Activated T-cell treated with anti-CD3 and anti-CD28 coated beads, Interleukin-2, amount 50 U/mL, for 1 hour (primary cell): ENCODE measurements at places on chromosomes 3 and 15.

GRCh38 chr3:27625864-27626263 lies 96.3 kb downstream of the EOMES start:
- DNase-seq, result no peak

DNA sequence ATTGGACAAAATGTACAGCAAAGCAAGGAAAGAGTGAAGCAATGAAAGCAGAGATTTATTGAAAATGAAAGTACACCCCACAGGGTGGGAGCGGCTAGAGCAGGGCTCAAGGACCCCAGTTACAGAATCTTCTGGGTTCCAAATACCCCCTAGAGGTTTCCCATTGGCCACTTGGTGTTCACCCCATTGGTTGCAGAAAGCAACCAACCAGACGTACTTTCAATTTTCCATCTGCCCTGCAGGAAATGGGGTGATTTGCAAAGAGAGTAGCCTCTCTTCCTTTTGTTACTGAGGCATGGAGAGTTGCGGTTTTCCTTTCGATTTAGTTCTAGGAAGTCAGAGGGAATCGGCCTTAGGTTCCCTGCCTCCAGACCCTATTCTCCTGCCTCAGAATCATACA lies 2.4 kb downstream of the PML start:
- DNase-seq, result no peak

DNA sequence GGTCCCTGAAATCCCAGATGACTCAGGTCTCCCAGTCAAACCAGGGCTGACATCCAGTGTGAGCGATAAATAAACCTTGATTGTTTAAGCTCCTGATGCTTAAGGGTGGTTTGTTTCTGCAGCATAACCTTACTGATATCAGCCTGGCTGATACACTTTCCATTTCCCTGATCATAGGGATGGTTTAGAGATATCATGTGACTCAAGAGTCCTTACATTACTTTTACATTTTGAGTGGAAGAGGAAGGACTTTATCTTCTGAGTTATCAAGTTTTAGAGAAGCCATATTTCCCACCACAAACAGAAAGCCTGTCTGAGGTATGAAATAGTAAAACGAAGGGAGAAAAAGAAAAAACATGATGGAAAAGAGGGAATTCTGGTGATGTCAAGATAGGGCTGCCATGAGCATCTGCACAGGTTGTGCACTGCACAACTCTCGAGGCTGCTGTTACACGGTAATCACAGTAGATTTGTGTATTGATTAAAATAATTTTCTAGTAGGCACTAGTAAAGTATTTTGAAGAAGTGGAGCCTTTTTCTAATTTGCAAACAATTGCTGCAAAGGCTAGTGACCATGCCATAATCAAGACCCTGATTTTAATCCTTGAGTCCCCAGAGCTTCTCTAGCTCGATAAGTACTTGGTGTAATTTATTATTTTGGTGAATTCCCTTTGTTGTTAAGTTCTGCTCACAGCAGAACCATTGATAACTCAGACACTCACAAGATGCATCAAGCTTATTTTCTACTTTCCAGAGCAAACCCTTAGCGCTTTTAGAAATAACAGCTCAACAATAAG lies 34.1 kb upstream of the FBLN2 start:
- no peak for DNase-seq

DNA sequence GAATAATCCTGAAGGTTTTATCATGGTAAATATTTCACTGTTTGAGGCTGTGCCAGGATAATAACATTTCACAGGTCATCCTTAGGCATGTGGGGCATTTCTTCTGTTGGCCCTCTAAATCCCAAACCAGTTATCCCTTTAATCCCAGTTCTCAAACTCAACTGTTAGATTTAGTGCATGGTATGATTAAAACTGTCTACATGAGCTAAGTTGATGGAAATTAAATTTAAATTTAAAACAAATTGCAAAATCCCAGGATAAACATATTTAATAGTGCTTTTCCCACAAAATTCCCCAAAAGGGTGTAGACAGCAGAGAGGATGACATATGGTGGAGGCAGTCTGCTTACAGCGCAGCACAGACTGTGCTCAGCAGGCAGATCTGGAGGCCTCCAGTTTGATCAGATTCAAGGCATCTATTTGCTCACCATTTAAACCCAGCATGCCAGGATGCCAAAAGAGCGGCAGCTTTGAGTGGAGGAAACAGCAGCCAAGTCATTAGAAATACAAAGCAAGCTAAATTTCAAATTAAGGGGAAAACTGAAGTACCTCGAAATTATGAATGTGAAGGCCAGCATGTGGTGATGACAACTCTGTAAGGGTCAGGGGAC lies 325.8 kb downstream of the KCNH8 start:
- DNase-seq, result no peak

- DNase-seq, result no peak
Measured at GRCh38 chr3:52061121-52061910, 4.9 kb upstream of the DUSP7 start.

DNA sequence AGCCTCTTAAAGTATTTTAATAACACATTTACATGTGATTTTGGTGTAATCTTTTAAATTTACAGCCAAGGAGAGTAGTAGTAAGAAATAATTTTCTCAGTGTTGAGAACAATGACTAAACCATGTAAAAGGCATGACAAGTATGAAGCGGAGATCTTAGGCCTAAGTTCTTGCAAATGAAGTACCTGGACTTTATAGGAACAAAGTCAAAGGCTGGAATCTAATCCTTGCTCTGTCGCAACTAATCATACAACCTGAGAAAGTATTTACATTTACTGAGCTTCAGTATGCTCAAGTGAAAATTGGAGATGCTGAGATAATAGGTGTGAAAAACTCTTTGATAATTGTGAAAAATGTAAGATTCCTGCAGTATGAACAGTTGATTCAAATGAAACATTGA lies 86.4 kb upstream of the VGLL3 start:
- DNase-seq, result no peak

DNA sequence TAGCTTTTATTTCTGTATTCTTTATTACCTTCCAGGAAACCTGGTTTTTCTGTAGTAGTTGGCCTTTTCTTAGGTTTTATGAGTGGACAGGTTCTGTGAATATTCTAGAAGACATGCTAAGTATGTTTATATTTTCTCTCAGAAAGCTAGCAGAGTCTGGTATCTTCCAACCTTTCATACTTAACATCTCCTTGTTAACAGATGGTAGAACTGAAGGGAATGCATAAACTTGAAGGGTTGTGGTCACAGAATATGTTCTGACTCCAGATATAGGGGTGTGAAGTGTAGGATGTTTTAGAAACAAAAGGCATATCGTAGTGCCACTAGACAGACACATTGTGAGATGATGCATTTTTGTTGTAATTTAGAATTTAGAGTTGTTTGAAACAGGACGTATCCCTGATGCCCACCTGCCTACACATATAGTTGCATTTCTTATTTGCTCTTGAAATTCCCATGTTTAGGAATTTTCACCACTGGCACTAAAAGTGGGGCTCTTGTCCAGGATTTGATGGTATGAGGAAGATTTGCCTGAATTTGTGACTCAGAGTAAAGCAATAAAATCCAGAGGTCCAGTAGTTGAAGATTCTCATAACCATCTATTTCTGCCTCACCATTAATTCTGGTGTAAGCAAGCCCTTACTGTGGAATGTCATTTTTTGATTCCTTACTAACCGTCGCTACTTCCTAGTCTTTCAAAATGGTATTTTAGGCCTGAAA lies 274.5 kb downstream of the FEZF2 start:
- DNase-seq, result no peak

- DNase-seq, result no peak
Measured at GRCh38 chr3:29754346-29754745, 473.5 kb downstream of the RBMS3 start.
